ENCODE measurements at places on chromosomes 5 and 9.

- no peak for ATAC-seq
Observed at GRCh38 chr9:87238545-87238944, 259.1 kb upstream of the DAPK1 start.

GRCh38 chr9:136995362-136995761 lies 1.0 kb downstream of the CLIC3 start:
- no peak for ATAC-seq

DNA sequence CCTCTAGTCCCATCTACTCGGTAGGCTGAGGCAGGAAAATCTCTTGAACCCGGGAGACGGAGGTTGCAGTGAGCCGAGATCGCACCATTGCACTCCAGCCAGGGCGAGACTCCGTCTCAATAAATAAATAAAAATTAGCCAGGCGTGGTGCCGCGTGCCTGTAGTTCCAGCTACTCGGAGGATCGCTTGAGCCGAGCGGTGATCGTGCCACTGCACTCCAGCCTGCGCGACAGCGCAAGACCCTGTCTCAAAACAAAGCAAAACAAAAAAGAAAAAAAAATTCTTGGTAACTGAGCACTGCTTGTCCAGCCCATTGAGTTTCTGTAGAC lies 710 bp upstream of the WDR55 start:
- ATAC-seq: peak; percentile 6

DNA sequence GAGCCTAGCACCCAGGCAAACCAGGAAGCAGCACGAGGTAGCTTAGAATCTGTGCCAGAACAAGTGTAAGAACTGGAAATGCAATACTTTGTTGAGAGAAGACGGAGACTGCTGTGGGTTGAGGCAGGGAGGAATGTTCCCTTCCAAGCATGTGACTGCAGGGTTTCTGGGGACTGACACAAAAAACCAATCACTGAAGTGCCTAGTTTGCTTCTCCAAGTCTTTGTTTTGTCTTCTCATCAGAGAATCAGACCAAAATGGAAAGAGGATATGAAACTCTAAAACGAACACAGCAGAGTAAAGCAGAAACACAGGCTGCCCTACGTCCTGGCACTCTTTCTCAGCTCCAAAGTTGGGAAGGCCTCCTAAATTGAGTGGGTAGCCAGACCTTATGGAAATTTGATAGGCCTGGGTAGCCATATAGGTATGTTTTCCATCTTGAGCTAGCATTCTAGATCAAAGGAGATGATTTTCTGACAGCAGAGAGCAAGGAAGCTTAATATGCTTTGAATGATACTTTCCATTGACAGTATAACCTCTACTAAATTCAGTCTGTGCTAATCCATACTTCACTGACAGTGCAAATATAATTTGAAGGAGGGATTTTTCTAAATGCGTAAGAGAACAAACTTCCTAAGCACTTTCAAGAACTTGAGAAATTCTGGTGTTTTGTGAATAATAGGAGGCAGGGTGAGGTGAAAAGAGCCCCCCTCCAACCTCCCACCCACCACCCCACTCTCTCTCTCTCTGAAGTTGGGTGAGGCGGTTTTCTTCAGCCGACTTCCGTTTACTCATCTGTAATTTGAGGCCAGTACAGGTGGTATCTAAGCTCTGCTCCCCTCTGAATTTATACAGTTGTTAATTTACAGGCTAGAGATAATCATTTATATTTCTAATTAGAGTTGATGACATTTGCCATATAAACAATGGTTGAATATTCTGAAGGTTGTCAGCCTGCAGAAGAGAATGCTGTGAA lies 5.5 kb downstream of the ADRB2 start:
- ATAC-seq: peak; percentile 36

All from esophagus mucosa (tissue), 1 donor.